Upper lobe of right lung (tissue), 1 donor: ENCODE measurements at places on chromosomes 1 and 21. TPM values are rescaled to one million over a fixed set of nuclear protein-coding genes. Genes with fewer than 3 reads are reported as not detected.

- no peak for DNase-seq
Observed at GRCh38 chr1:172398970-172399755, 21.3 kb upstream of the C1orf105 start.

DNA sequence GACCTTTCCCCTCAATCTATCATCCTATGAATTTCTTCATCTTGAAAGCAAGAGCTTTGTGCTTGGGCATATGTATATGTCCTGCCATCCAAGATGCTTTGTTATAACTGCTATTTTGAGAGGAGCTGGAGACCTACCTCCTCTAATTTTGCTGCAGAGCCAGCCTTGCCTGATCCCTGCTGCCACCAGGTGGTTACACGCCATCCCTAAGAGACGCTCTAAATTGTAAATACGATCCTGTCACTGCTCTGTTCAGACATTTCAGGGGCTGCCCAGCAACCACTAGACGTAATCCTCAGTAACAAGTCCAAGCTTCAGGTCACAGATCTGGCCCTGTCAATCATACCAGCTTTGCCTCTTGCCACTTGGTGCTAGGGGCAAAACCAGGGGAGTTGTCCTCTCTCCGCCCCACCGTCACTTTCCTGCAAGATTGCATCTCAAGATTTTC is 32.9 kb downstream of the GPA33 start:
- DNase-seq, result no peak

GRCh38 chr1:221439008-221439746 is 302.7 kb downstream of the DUSP10 start:
- no peak for DNase-seq

- DNase-seq, result no peak
Observed at GRCh38 chr21:44762221-44763049, 39.2 kb downstream of the UBE2G2 start.

DNA sequence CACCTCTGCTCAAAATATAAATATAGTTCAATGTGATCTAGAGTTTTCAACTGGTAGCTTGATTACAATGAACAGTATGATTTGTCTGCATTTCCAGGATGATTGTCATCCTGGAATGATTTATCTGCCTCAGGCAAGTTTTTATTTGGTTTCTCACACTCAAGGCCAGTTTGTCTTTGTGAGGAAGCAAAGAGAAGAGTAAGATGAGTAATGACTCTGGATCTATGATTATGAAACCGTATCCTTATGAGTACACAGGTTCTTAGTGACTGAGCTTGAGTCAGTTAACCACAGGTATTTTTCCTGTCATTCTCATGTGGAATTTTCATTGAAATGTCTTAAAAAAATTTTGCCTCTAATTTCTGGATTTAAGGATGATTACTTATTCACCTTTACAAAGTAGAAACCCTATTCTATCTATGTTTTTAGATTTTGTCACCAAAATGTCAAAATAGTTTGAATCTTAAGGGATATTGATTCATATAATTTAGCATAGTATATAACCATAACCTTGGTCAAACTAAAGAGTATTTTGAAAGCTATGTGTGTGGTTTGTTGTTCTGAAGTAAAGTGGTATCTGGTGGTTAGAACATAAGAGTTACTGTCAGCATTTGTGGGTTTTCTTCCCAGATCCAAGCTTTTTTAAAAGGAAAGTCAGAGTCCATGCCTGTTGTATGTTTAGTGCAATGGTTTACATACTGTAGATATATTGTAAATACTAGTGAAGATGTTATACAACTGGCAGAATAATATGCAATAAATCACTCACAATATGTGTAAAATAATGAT is 145.0 kb downstream of the RASAL2 start:
- DNase-seq, result no peak

DNA sequence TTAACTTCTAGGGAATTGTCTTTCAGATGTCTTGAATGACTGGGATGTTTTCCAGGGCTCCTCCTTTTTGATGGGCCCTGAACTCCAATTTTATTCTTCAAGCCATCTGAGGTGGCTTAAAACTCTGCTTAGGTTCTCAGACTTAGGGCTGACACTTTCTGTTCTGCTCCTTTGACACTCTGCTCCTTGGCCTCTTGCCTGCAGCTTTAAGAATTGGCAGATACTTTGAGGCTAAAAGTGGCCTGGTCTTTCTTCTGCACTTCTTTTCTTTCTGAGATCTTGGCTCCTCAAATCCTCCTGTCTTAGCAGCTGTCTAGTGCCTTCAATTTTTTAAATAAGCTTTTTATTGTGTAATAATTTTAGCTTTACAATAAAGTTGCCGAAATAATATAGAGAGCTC is 294.6 kb downstream of the RPS6KC1 start:
- no peak for DNase-seq

- DNase-seq, result peak; percentile 96
Observed at GRCh38 chr1:206556750-206557635, 49.7 kb downstream of the RASSF5 start.

DNA sequence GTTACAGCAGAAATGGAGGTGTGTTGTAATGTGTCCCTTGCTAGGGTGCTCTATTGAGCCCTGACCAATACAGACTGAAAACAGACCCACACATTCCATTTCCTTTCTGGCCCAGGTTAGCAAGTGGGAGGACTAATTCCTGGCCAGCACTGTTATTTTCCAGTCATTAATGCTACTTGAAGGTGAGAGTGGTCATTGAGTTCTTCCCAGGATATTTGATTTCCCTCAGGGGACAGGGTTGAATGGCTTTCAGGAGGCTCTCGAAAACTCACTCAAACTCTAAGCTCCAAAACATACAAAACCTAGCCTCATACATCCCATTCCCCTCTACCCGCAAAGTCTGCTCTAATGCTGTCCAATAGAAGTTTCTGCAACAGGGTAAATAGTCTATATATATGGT is 6.2 kb downstream of the LRRC52 start:
- no peak for DNase-seq

GRCh38 chr1:21262293-21263051 is 27.8 kb downstream of the ECE1 start:
- DNase-seq, result no peak

- no peak for DNase-seq
Observed at GRCh38 chr1:104402178-104402577, 652.5 kb downstream of the AMY1C start.

DNA sequence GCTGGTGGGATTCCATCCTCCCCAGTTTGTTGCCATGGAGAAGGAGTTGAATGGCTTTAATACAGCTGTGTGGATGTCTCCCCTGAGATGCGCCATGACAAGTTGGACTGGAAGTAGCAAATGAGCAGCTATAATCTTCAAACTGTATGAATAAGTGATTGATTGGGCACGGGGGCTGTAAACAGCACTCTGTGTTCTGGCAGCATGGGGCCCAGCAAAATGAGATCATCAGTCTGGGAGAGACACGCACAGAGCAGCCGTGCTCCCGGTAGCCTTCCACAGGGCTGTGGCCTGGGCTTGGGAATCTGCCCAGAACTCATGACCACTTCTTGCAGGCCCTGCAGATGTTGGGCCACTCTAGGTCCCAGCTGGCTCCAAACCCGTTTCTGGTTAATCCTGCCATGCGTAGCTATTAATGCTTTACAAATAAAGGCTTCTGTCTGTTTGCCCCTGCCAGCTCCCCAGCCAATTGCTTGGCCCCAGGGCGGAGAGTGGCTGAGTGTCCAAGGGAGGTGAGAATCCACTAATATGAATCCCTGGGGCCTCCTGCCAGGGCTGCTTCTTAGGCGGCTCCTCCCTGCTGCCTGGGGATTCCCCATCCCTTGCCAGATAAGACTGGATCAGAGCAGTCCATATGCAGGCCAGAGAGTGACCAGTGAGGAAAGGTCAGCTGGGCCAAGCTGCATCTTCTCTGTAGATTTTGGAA is 642.9 kb downstream of the AJAP1 start:
- no peak for DNase-seq

DNA sequence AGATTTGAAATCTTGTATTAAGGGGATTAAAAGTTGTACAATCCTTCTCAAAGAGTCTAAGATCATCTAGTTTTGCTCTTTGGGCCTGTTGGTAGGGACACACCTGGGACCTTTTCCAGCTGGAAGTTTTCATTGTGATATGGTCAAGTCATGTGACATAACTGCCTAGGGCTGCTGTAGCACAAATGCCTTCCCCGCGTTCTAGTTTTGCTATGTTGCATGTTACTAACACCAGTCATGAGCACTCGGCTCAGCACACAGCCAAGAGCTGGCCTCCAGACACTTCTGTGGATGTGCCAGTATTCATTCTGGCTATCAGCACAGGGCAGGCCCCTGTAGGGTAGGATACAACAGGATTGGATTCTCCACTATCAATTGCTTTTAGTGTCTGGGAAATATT is 14.6 kb upstream of the FLG2 start:
- no peak for DNase-seq

- DNase-seq, result no peak
Observed at GRCh38 chr1:244012202-244012601, 38.9 kb upstream of the ZBTB18 start.

DNA sequence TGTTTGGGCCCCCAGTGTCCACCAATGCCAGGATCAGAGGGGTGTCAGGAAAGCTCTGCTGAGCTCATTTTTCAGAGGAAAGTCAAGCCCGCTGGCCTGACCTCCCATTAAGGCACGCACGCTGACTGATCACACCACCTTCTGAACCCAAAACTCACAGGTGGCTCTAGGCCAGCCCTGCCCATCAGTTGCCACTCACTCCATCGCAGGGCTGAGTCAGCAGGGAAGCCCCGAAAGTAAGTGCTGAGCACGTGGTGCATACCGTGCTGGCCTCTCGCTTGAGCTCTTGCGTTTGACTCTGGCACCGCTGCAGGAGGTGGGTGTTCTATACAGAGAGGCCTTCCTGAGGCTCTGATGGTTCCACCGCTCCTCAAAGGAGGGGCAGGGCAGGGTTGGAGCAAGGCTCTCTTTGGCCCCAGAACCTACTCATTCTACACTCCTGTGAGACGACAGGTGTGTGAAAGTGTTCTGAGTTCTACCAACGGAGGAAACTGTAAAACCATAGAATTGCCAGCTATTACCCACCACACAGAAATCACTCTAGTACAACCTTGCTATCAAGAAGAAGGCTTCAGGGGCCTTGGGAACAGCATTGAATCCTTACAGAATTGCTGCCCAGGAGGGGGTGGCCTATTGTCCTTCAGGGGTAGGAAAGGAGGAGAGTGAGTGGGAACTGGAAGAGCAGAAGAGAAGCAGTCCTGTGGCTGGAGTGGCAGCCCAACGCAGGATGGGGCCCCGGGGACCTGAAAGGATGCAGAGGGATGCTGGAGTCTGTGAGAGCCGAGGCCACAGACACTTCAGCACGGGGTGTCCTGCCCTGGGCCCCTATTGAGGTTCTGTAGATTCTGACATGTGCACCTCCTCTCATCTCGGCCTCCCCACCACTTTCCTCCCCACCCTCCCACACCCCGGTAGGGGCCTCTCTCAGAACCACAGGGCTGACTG is 214.7 kb upstream of the EDN2 start:
- DNase-seq, result no peak

DNA sequence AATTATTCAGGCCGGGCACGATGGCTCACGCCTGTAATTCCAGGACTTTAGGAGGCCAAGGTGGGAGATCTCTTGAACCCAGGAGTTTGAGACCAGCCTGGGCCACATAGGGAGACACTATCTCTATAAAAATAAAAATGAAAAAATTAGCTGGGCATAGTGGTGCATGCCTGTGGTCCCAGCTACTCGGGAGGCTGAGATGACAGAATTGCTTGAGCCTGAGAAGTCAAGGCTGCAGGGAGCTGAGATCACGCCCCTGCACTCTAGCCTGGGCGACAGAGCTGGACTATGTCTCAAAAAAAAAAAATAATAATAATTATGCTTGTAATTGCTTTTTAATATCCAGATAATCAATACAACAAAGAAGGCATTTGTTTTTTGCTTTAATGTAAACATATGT is 91.3 kb downstream of the RIPK4 start:
- peak; percentile 9 for DNase-seq

DNA sequence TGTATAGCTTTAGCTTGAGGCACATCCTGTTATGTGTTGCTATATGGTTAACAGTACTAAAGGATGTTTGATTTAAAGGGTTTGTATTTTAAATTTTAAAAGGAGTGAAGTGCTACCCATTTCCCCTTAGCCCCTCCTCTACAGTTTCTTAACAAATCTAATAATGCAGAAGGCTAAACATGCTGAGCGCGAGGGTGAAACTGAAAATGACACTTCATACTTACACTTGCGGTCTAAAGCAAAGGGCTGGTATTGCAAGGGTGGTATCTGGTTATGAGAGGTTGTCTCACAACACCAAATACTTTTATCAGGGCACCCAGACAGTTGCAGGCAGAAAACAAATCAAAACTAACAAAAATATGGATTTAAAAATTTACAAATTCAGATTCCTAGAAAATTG is 172.3 kb downstream of the SIPA1L2 start:
- DNase-seq, result no peak

- DNase-seq, result no peak
Observed at GRCh38 chr1:66282343-66282852, 251.6 kb upstream of the SGIP1 start.

- peak; percentile 65 for DNase-seq
Observed at GRCh38 chr21:46037331-46038325, 56.1 kb downstream of the COL6A1 start.

- DNase-seq, result no peak
Observed at GRCh38 chr1:145978471-145978853, 14.0 kb downstream of the POLR3GL start.

GRCh38 chr1:153072806-153073726 is 1.7 kb upstream of the SPRR2B start:
- DNase-seq, result no peak

- no peak for DNase-seq
Observed at GRCh38 chr1:59354709-59355337, 57.9 kb downstream of the FGGY start.

- peak; percentile 86 for DNase-seq
Observed at GRCh38 chr1:156656806-156657740, 15.2 kb downstream of the BCAN start.

GRCh38 chr1:220550811-220551399 is 23.0 kb downstream of the MARK1 start:
- DNase-seq, result no peak

- no peak for DNase-seq
Observed at GRCh38 chr1:159779403-159779851, 1.3 kb upstream of the DUSP23 start.

GRCh38 chr1:53620061-53620855 is 118.7 kb downstream of the GLIS1 start:
- DNase-seq, result peak; percentile 42

GRCh38 chr1:231460614-231461013 is 38.5 kb upstream of the EGLN1 start:
- DNase-seq, result no peak

The CFH gene
- total RNA-seq, result 78.5 TPM

The UCK2 gene
- total RNA-seq, result 14.7 TPM

The FCGR1A gene
- total RNA-seq, result 40.9 TPM

The ZBTB8B gene
- not detected for total RNA-seq

The SPRR1A gene
- total RNA-seq, result not detected

The TLCD4 gene
- 13.6 TPM for total RNA-seq

The FMO1 gene
- 1.3 TPM for total RNA-seq

The PARK7 gene
- 184 TPM for total RNA-seq

The SELP gene
- 61.5 TPM for total RNA-seq

The MAN1C1 gene
- total RNA-seq, result 19.7 TPM

The CELA2A gene
- not detected for total RNA-seq

The RBM11 gene
- total RNA-seq, result 1.7 TPM

The ZNF669 gene
- total RNA-seq, result 8.9 TPM

The CEP350 gene
- total RNA-seq, result 51.2 TPM

The KCNE2 gene
- 0.52 TPM for total RNA-seq
